Right hindlimb (tissue), 1 donor: ENCODE measurements at places on chromosomes 5 and 9.

DNA sequence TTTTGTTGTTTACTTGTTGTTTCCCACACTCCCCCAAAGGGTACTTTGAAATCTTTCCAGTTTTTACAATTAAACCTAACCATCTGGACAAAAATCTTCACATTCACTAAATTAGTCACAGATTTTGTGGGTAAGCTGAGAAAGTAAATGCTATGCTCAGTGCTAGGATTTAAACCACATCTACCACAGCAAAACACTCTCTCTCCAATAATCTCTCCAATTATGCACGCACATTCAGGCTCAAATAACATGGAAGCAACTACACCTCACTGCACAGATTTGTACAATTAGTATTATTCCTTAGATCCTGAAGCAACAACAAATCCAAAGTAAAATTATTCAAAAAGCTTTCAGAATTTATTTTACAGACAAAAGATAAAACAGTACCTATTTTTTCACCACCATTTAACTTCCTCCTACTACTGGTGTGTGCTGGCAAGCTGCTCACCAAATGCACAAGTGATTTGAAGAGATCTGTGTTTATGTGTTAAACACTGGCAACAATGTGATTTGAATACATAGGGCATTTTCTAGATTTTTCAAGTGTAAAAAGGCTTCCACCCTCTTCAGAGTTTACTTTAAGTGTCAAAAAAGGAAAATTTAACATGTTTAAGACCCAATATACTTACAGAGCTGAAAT, 16.6 kb downstream of the ZNF608 start:
- DNase-seq, result no peak

GRCh38 chr9:35813434-35814105, 1.3 kb downstream of the HINT2 start:
- no peak for DNase-seq

GRCh38 chr9:97518909-97519307, 17.4 kb downstream of the TMOD1 start:
- DNase-seq, result peak; percentile 54

DNA sequence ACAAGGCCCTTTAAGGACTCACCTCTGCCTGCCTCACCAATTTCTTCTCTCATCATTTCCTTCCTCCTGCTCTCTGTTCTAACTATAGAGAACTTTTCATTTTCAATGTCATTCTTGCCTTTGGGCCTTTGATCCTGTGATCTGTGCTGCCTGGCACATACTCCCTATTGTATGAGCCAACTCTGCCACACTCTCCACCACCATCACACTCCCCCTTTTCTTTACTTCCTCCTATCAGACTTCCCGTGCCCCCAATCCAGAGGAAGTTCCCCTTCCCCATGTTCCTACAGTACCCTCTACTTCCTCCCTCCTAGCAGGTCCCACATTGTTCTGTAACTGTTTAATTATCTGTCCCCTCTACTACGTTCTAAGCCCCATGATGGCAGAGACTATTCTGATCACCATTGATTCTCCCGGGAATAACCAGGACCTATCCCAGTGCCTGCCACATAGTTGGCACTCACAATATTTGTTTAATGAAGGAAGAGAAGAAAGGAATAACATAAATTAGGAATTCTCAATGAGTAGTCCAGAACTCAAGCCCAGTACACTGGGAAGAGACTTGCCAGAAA, 27.5 kb downstream of the ADAM19 start:
- no peak for DNase-seq

GRCh38 chr5:132260714-132261551, 3.4 kb downstream of the PDLIM4 start:
- no peak for DNase-seq

DNA sequence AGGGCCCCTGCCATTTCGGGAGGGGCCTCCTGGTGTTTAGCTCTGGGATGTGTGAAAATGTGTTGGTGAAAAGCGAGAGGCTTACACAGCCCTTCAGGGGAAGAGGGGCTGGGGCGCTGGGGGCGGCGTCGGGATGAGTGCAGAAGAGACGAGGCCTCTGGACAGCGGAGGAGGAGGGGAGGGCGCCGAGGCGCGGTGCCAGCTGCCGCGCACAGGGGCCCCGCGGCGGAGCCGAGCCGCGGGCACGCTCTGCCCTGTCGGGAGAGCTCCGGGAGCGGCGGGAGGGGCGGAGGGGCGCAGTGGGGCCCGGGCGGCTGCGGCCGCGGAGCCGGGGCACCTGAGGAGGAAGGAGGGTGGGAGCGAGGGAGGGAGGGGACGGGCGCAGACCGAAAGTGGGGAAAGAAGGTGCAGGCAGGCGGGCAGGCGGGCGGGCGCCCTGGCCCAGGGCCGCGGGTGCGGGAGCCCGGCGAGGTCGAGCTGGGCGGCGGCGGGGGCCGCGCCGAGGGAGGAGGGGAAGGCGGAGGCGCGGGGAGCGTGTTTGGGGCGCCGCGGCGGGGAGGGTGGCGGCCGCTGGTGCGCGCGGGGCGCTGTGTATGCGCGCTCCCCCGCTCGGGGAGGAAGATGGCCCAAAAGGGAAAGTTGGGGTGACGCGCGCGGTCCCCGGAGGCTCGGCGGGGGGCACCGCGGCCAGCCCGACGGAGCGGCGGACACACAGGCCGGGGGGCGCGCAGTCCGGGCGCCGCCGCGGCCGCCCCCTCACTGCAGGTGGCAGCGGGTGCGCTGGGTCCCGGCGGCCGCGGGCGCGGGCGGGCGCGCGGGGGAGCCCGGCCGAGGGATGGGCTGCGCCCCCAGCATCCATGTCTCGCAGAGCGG, at the start of gene PDE8B:
TSS of gene PDE8B (plus strand) at position 590 of the 873 bp plus-strand sequence. CDS start at position 836, 246 bp downstream.
- peak; percentile 41 for DNase-seq

DNA sequence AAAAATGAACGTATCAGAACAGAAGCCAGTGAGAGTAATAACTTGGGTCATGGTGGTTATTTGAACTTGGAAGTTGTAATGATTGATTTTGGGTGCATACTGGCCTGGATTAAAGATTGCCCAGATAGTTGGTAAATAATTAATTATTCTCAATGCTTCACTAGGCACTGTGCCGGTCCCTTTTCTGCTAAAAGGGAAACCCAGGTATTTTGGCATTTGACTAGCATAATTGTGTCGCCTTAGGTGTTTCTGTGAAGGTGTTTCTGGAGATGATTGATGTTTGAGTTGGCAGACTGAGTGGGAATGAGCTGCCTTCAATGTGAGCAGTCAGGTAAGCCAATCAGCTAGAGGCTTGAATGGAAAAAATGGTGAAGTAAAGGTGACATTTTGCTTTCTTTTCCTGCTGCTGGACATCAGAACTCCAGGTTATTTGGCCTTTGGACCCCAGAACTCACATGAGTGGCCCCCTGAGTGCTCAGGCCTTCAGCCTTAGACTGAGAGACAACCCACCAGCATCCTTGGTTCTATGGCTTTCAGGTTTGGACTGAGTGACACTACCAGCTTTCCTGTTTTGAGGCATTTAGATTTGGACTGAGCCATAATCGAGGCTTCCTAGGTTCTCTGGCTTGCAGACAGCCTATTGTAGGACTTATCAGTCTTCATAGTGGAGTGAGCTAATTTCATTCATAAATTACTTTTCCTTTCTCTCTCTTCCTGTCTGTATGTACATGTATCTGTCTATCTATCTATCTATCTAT, 120.7 kb upstream of the PAPPA start:
- DNase-seq, result no peak

GRCh38 chr5:135916638-135917263, 21.1 kb upstream of the IL9 start:
- DNase-seq, result no peak

- DNase-seq, result no peak
Measured at GRCh38 chr5:163172540-163173338, 264.7 kb upstream of the CCNG1 start.

DNA sequence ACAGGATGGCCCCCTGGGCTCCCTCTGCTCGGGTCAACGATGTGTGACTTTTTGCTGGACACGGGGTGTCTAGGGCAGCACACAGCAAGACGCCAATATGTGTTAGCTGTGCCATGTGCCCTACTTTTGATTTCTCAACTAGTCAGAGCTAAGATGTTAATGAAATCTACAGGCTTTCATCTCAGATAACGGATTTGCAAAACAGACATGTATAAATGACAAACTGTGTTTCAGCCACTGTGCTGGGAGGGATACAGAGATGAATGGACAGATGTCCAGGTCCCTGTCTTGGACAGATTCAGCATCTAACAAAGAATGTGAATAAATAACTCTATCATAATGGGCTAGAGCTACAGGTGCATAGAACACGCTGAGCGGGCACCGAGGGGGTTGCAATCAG, 160.2 kb upstream of the LHFPL2 start:
- DNase-seq, result no peak

GRCh38 chr9:73125651-73126050, 26.0 kb upstream of the ANXA1 start:
- DNase-seq, result no peak

DNA sequence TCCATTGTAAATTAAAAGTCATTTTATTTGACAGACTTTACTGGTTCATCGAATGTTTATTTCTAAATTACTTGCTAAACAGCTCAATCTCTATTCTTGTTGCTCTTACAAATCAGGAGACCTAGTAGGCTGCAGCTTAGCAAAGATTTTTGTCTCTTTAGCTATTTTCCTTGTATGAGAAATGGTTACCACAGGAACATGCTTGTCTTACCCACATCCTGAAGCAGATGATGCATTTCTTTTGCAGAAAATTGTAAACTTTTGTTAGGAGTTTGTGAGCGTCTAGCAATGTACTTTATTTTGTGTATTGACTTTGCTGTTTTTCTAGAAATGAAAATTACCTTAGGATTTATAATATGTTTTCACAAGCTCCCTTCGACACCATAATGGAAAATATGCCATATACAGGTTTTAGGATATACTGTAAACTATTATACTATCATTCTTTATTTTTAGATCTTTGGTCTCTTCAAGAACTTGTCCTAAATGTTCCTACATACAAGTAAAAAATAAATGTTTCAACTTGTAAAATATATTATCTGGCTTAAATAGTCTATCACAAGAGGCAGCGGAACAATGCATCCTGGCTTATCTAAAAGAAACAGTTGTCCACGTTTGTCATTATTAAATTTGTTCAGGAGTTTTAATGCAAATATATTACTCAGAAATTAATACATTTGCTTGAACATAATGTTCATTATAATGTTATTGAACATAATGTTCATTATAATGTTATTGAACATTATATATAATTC, 54.1 kb downstream of the SPEF2 start:
- DNase-seq, result no peak

DNA sequence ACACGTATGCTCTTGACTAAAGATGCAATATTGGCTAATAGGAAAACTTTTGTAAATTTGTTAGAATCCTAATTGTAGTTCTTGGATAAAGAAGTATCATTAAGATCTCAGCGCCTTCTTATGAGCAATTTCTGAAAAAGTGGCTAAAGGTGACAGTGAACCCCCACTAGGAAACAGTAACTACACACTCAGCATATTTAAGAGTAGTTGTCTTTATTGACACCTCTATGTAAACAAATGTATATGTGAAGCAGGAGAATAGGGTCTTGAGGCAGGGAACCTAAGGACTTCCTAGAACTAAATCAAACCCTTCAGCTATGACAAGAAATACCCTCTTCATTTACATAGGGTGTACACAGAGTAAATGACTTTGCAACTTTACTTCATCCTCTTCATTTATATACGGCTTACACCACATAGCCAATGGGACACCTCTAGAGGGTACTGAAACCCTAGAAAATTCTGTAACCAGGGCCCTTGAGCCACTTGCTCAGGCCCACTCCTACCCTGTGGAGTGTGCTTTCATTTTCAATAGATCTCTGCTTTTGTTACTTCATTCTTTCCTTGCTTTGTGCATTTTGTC, 2.8 kb downstream of the NIPSNAP3A start:
- DNase-seq, result no peak

GRCh38 chr9:90547896-90548295, 94.7 kb downstream of the DIRAS2 start:
- no peak for DNase-seq

DNA sequence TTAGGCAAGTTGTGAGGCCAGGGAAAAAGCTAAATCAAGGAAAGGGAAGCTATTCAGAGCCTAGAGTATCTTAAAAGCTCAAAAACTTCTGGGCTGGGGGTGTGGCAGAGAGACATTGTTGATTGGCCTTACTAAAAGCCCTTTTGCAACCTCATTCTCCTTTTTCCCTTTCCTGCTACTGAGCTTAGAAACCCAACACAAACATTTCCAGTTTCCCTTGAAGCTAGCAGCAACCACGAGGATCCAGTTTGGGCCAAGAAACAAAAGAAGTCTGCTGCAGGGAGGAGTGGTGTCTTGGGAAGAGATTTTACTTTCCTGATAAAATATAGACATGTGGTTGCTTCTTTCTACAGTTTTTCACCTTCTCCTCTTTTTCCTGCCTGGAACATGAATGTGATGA, 135.5 kb upstream of the KLF9 start:
- DNase-seq, result no peak

GRCh38 chr5:150556859-150557508, 49.1 kb downstream of the NDST1 start:
- DNase-seq, result no peak

DNA sequence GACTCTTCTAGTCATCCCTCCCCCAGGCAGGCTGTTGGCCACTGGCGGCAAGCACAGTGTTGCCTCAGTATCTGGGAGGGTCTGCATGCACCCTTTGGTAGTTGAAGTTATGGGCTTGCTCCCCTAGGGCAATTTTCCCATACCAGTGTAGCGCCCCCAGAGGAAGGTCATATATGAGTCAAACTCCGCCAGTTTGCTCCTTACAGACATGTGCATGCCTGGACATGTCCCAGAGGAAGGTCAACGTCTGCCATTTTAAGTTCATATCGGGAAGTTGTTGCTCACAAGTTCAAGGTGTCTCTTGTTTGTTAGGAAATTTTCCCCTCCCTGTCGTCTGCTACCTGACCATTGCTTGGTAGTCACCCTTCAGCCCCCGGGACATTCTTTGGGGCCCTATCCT, 51.3 kb upstream of the MROH2B start:
- no peak for DNase-seq

DNA sequence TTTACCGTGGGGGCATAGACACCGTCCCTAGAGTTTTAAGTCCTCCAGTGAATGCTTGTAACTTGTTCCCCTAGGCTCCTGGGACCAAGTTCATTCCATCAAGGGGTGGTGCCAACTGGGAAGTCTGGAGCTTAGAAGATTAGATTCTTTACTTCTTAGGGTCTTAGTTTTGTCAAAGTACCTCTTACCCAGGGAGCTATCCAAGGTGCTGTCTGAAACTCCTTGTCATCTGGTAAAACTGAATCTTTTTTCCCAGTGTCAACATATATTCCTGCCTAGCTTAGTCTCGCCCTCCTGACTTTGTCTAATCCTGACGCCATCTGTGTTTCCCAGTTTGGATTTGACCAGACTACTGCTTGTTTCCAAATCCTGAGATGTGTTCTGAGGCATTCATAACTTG, 41.6 kb downstream of the MAMDC2 start:
- no peak for DNase-seq

DNA sequence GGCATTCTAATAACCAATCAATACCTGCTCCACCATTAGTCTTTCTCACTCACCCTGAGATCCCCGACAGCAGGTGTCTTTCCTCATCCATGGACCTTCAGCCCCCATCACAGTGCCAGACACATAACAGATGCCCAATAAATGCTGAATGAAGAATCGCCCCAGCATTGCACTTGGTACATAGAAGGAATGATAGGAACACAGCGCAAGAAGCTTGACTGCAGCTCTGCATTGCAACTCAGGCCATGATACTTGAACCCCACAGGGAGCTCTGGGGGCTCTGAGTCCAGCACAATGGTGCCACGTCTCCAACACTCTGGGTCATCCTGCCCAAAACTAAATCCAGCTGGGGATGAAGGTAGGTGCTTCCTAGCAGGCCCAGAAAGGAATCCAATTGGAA, 355.0 kb upstream of the SLC30A5 start:
- DNase-seq, result no peak
